NCI-H1417 (cell line): ENCODE measurements at places on chromosomes 6 and 20.
A peak's percentile ranks its signal among the peaks of the same experiment; 100 is the strongest.

DNA sequence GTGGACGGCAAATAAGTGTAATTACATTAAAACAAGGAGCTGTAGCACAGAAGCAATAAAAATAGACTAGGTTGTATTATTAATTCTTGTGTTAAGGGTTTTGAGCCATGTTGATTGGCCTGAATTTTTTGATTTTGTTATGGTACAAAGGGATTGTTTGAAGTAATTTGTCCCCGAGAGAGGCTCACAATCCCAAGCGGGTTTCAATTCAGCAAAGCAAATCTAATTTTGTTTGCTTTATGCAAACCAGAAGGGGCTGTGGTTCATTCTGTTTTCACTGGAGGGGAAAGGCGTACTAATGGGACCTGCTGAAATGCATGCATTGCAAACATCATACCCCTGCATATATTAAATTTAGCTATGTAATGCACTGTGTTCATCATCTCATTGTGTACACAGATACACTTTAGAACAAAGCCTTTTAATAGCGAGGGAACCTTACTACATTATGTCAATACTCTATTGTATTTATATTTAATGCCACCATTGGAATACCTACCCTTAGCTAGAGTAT is 379.5 kb upstream of the POU3F2 start:
- DNase-seq = no peak

DNA sequence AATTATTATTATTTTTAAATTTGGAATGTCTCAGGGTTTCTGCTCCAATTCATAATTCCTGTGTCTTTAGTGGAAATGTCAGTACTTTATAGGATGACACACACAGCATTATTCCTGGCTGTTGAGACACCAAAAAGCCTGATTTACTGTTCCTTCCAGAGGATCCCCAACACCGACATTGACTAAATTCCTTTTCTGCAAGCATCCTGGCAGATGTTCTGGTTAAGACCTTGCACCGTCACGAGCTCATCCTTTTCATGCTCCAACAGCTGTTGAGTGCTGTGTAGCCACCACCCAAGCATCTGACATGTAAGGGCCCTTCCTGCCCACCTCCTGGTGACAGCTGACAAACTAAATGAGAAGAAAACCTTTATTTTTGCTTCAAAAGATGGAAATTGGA is 284.3 kb upstream of the SULF2 start:
- no peak for DNase-seq

- no peak for DNase-seq
Observed at GRCh38 chr6:128410584-128410983, 109.8 kb downstream of the PTPRK start.

- no peak for DNase-seq
Observed at GRCh38 chr6:111727802-111728201, 122.1 kb upstream of the TRAF3IP2 start.

DNA sequence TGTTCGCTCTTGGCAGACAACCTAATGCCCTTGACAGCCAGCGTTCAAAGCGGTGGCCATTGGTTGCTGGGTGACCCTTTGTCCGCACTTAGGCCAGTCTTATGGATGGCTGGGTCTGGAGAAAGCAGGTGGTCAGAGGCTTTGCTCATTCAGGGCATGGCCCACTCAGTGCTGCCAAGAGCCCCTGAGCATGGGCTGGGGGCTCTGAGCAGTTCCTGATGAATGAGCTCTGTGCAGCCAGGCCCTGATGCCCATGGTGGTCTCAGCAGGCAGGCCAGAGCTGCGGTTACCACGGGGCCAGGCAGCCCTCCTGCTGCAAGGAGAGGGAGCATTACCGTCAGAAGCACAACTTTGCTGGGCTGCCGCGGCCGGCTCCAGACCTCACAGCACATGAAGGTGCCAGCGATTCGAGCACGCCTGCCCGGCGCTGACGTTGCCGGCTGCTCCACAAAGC is 36.3 kb downstream of the CDH4 start:
- no peak for DNase-seq

GRCh38 chr6:32664827-32665362 is 1.6 kb downstream of the HLA-DQB1 start:
- DNase-seq = peak; percentile 43

- DNase-seq = no peak
Observed at GRCh38 chr6:40854592-40854991, 184.4 kb downstream of the UNC5CL start.

DNA sequence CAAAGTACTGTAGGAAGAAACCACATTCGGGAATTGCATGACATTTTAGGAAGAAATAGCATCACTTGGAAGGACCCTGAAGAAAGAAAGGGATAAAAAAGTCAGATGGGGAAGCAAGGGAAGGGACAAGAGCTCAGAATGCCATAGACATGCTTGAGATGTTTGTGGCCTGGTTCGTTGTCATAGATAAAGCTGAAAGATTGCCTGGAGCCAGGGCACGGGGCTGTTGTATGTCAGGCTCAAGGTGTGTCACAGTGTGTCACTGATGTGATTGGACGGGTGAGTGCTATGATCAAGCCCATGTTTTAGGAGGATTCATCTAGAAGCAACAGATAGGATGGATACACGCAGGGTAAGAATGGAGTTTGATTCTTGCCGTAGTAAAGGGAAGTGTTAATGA is 216.2 kb upstream of the SOX4 start:
- DNase-seq = no peak

DNA sequence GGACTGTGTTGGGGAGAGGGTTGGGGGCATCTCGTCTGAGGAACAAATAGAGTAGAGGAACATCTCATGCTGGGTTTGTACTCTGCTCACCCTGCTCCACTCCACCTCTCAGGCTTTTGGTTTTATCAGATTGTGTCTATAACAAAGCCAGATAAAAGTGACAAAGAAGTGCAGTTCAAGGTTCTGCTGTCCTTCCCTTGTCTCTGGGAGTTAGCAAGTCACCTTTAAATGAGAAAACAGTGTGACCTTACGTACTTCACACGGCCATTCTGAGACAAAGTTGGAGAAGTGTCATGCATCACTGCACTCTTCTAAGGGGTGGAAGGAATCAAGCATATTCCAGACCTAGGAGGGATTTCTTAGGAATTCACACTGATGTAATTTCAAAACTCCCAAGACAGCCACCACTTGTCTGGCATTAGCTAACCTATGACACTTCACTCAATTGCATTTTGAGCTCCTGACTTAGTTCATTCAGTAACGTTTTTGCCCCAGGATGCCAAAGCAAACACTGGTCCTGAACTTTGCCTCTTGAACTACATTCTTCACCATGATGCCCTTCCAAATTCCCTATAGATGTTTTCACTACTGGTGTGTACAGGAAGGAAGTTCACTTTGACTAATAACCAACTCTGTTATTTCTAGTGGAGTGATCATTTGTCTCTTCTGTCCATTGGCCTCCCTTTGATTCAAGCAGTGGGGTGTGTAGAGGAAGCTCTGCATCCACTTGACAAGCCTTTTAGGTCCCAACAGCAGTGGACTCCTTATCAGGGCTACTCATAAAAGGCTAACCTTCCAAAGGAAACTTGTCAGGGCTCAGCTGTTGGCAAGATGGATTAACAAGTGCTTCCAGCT is 647.6 kb upstream of the FLRT3 start:
- no peak for DNase-seq

DNA sequence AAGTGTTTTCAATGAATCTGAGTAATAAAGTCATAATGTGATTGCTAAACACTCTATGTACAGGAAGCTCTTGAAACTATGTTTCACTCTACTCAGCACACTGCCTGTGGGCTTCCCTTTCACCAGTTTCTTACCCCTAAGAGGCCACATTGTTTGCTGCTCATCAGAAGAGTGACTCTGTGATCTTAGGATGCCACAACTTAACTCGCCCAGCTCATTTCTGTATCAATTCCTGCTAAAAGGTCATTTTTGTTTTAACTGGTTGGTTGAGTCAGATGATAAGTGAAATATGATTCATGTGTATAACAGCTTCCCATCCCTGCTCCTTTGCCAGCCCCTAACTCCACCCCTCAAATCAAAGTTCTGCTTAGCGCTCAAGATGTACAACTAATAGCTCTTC is 9.8 kb upstream of the NDUFAF4 start:
- DNase-seq = no peak

DNA sequence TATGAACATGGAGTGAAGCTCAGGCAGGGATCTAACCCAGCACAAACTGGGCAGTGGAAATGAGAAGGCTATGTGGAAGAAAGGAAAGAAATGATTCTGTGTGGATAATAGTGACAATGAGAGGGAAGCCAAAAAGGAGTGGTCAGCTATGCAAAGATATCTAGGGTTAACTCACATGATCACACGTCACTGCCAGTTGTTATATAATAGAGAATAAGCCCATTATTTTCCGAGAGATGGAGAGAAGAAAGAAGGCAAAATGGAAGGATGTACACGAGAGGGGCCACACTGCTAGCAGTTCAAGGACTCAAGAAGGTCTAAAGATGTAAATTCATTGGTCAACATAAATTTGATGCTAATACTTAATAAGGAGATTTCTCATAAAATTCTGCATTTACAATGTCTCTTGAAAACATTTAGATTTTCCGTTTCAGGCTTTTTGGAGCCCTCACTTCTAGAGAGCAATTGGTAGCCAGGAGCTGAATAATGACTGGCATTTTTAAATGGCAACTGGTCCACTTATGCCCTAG is 18.8 kb upstream of the RCAN2 start:
- DNase-seq = no peak

- DNase-seq = no peak
Observed at GRCh38 chr6:71544028-71544427, 255.4 kb downstream of the OGFRL1 start.

- peak; percentile 87 for DNase-seq
Observed at GRCh38 chr6:109008537-109009235, 86.0 kb downstream of the SESN1 start.

GRCh38 chr20:31605902-31606803 is 1.1 kb downstream of the ID1 start:
- peak; percentile 82 for DNase-seq

DNA sequence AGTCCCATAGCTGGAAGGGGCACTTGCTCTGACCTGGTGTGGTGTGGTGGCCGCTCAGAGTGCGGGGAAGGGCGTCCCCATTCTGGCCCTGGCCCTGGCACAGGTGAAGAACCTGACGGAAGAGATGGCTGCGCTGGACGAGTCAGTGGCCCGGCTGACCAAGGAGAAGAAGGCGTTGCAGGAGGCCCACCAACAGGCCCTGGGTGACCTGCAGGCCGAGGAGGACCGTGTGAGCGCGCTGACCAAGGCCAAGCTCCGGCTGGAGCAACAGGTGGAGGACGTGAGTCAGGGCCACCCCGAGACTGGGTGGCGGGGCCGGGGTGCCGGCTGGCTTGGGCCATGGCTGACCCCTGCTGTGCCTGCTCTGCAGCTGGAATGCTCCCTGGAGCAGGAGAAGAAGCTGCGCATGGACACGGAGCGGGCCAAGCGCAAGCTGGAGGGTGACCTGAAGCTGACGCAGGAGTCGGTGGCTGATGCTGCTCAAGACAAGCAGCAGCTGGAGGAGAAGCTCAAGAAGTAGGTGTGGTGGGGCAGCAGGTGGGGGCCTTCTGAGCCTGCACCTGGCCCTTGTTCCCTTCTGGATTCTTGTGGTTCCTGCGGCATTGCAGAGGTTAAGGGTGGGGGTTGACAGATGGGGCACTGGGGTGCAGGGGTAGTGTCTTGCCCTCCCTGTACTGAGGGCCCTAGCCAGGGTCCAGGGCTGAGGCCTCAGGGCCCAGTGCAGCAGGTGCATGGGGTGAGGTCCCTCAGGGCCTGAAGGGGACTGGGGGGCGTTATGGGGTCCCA is 40.8 kb downstream of the MYH7B start:
- no peak for DNase-seq

GRCh38 chr6:116887894-116888293 is 10.9 kb downstream of the RFX6 start:
- no peak for DNase-seq

GRCh38 chr6:96257751-96258150 is 242.0 kb downstream of the FUT9 start:
- DNase-seq = no peak

DNA sequence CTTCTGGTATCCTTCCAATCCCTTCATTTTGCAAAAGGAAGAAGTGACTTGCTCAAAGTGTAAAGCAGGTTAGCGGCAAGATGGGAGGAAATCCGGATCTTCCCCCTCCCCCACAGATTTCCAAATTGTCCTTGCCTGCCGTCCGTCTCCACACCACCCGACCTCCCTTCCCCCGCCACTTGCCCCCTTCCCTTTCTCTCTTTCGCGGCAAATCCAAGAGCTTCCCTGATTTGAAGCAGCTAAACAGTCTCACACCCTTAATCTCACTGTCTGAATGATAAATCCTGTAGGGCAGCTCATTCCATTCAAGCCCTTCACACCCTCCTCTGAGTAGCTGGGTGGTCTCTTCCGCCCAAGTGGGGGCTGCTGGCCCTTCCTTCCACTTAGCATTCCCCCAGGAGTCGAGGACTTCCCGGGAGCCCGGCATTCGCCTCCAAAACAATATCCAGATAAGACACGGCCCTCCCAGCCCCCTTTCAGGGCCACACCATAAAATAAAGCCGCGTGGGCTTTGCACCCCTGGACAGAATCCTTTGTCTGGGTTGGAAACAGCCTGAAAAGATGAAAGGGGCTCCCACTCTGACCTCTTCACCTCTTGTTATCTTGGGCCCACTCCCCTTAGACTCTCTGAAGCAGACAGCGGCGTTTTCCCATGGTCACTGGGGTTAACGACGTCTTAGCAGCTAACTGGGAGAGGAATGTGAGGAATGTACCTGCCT is 44.0 kb upstream of the PIM1 start:
- no peak for DNase-seq

DNA sequence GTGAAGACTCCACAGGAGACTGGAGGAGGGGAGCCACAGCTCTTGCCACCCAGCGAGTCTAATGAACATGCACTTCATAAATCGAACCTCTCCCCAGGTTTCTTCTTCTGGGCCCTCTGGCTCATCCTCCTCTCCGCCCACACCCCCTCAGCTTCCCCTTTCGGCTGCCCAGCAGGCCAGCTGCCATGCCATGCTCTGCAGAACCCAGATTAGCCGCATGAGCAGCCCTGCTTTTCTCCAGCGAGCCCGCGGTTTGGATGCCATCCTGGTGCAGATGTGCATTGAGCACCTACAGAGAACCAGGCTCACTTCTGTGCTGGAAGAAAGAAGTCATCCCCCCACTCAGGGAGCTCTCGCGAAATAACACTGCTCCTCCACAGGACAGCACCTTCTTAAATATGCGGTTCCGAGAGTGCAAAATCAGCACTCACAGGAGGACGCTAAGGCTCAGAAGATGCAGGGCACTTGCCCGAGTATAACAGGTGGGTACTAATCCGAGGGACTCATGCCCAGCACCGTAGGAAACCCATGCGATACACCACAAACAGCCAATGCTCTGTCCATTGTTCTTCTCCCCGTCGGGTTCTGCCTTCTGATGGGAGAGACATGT is 143.0 kb upstream of the THBS2 start:
- DNase-seq = no peak

GRCh38 chr6:87473419-87473903 is 687 bp downstream of the SLC35A1 start:
- no peak for DNase-seq

DNA sequence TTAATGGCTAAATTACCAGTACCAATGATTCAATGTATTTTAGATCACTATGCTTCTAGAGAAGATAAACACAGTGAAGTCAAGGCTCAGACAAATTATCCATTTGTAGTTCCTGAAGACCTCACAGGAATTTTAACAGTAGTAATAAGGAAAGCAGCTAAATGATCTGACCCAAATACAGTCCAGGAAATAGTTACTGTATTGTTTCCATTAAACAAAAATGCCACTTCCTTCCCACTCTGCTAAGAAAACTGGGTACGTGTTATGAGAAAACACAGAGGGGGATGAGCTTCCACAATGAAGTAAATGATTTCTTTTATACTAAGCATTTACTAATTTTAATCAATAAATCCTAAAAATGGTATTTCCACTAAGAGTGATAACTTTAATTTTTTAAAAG is 127.9 kb downstream of the CDK19 start:
- no peak for DNase-seq

- no peak for DNase-seq
Observed at GRCh38 chr20:43345676-43346075, 112.0 kb upstream of the SRSF6 start.

GRCh38 chr6:108752733-108753590 is 95.3 kb upstream of the ARMC2 start:
- DNase-seq = no peak
